ENCODE measurements at places on chromosomes 4 and X.

DNA sequence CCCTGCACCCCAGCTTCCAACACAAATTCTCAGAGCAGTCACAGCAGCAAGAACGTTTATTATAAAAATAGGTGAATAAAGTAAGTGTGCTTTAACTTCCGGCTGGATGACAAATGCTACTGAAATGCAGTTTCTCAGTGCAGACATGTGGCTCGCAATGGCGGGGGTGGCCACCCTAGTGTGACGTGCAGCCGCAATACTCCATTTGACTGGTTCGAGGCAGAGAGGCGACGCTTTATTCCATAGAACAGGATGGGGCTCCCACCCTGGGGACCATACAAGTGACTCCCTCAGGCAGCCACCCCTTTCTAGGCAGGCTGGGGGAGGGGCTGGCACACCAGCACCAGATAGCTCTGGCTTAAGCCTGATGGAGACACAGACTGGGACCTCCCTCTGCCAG is 14.5 kb downstream of the TNIP2 start:
- peak overlapping the region; percentile 84 for H3K27ac ChIP-seq
- H3K4me3 ChIP-seq: no peak overlapping the region
- H3K4me1 ChIP-seq: peaks cover 10% of the 10 kb centered on the region

DNA sequence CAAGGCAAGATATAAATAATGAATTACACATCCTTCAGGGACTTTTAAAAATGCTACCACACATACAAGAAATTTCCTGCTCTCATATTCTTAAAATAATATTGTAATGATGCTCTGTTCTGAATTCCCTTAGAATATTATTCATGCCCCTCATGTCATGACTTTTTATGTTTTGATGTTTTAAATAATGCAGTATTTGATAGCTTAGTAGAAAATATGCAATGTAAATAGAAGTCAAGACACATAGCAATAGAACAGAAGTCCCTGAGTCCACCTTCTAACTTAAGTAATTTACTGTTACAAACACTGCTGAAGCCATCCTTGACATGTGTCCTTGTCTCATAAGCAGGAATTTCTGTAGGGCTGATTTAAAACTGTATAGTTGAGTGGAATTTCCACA is 1071.2 kb upstream of the LCORL start:
- DNase-seq: no peak
- H3K27ac ChIP-seq: no peak overlapping the region
- H3K27me3 ChIP-seq: no peaks in the 10 kb centered on the region
- H3K4me1 ChIP-seq: no peaks in the 10 kb centered on the region
- no peaks in the 10 kb centered on the region for H3K36me3 ChIP-seq

GRCh38 chrX:274904-275475 is 6.2 kb upstream of the PLCXD1 start:
- peaks cover 7% of the 10 kb centered on the region for H3K36me3 ChIP-seq
- H3K4me1 ChIP-seq: peaks cover 35% of the 10 kb centered on the region
- peak overlapping the region; percentile 25 for H3K27ac ChIP-seq

GRCh38 chr4:24574236-24574635 is 10.1 kb downstream of the DHX15 start:
- no peak overlapping the region for H3K4me3 ChIP-seq
- peaks cover 8% of the 10 kb centered on the region for H3K4me1 ChIP-seq
- H3K27me3 ChIP-seq: no peaks in the 10 kb centered on the region
- H3K36me3 ChIP-seq: peaks cover 100% of the 10 kb centered on the region

- DNase-seq: no peak
- H3K27ac ChIP-seq: no peak overlapping the region
- H3K4me1 ChIP-seq: peaks cover 2% of the 10 kb centered on the region
- H3K4me3 ChIP-seq: no peak overlapping the region
Observed at GRCh38 chr4:108854786-108855185, 91.9 kb upstream of the ETNPPL start.

GRCh38 chr4:159483782-159484741 is 381.2 kb downstream of the RAPGEF2 start:
- H3K27ac ChIP-seq: no peak overlapping the region
- no peaks in the 10 kb centered on the region for H3K4me1 ChIP-seq
- no peaks in the 10 kb centered on the region for H3K27me3 ChIP-seq
- no peaks in the 10 kb centered on the region for H3K36me3 ChIP-seq
- DNase-seq: no peak

GRCh38 chrX:29587107-29587506 is 628.3 kb upstream of the MAGEB2 start:
- H3K27ac ChIP-seq: no peak overlapping the region
- no peaks in the 10 kb centered on the region for H3K36me3 ChIP-seq
- no peaks in the 10 kb centered on the region for H3K27me3 ChIP-seq

GRCh38 chr4:153232768-153233167 is 28.5 kb downstream of the TRIM2 start:
- H3K27me3 ChIP-seq: peaks cover 7% of the 10 kb centered on the region
- H3K4me1 ChIP-seq: peaks cover 84% of the 10 kb centered on the region
- DNase-seq: peak; percentile 26
- H3K4me3 ChIP-seq: peak overlapping the region; percentile 0
- peaks cover 27% of the 10 kb centered on the region for H3K36me3 ChIP-seq

DNA sequence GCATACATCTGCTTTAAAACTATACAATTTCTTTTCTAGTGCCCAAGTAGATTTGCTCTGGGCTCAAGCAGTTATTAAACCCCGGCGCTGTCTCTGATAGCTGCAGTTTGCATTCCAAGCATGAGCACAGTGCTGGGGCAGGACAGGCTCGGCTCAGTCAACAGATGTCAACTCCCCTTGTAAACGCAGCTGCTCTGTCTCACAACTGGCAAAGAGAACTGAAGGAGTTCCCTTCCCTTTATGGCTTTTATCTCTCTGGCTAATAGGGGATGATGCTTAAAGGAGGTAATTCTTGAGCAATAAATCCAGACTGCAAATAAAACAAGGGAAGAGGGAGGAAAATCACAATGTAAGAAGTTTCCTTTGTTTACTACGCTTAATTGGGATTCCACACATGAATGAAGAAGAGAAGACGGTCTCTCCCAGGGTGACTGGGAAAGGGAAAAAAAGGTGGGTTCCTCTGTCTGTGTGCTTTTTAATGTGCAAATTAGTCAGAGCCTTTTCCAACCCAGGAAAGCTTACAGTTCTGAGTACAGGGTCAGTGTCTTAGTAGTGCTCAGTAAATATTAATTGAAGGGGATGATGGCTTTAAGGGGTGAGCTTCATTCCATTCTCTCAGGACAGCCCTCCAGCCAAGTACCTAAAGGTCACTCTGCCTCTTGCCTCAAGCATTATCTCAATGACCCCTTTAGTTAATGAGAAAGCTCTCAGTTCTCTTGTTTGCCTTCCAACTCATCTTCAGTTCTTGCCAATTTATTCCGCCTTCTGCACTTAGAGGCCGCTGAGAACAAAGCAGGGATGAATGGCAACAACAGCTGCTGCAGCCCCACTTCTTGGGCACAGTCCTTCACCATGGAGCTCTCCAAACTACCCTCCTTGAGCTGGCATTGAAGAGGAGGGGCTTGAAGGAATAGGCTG is 155.7 kb upstream of the JADE1 start:
- H3K27me3 ChIP-seq: no peaks in the 10 kb centered on the region
- peak overlapping the region; percentile 33 for H3K4me3 ChIP-seq
- H3K27ac ChIP-seq: peak overlapping the region; percentile 86
- peak; percentile 20 for DNase-seq

GRCh38 chrX:51215266-51215665 is 117.4 kb upstream of the NUDT10 start:
- no peaks in the 10 kb centered on the region for H3K4me1 ChIP-seq
- no peaks in the 10 kb centered on the region for H3K27me3 ChIP-seq
- no peak overlapping the region for H3K27ac ChIP-seq
- H3K36me3 ChIP-seq: no peaks in the 10 kb centered on the region
- DNase-seq: no peak

DNA sequence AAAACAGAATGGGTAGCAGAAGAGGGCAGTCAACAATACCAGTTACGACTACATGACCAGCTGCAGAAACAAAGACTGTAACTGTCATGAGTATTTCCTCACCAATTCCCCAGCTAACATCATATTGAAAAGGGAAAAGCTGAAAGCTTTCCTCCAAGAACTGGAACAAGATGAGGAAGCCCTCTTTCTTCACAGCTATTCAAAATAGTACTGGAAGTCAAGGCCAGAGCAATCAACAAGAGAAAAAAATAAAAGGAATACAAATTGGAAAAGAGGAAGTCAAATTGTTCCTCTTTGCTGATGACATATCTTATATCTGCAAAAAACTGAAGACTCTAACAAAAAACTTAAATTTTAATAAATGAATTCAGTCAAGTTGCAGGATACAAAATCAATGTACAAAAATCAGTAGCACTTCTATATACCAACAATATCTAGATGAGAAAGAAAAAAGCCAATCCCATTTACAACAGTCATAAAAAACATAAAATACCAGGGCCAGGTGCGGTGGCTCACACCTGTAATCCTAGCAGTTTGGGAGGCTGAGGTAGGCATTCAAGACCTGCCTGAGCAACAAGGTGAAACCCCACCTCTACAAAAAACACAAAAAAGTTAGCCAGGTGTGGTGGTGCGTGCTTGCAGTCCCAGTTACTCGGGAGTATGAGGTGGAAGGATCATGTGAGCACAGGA is 125.4 kb downstream of the ATP8A1 start:
- DNase-seq: no peak
- peaks cover 6% of the 10 kb centered on the region for H3K27me3 ChIP-seq
- H3K4me1 ChIP-seq: no peaks in the 10 kb centered on the region
- no peak overlapping the region for H3K4me3 ChIP-seq

- no peak overlapping the region for H3K27ac ChIP-seq
- no peaks in the 10 kb centered on the region for H3K36me3 ChIP-seq
- H3K4me1 ChIP-seq: no peaks in the 10 kb centered on the region
- DNase-seq: no peak
- H3K4me3 ChIP-seq: no peak overlapping the region
- H3K27me3 ChIP-seq: peaks cover 28% of the 10 kb centered on the region
Observed at GRCh38 chrX:1511150-1511549, 25.8 kb downstream of the P2RY8 start.

GRCh38 chrX:39601231-39602177 is 496.3 kb downstream of the BCOR start:
- no peak overlapping the region for H3K27ac ChIP-seq
- H3K36me3 ChIP-seq: no peaks in the 10 kb centered on the region
- H3K4me3 ChIP-seq: no peak overlapping the region
- H3K27me3 ChIP-seq: peaks cover 56% of the 10 kb centered on the region
- H3K4me1 ChIP-seq: peaks cover 19% of the 10 kb centered on the region
- peak; percentile 27 for DNase-seq

DNA sequence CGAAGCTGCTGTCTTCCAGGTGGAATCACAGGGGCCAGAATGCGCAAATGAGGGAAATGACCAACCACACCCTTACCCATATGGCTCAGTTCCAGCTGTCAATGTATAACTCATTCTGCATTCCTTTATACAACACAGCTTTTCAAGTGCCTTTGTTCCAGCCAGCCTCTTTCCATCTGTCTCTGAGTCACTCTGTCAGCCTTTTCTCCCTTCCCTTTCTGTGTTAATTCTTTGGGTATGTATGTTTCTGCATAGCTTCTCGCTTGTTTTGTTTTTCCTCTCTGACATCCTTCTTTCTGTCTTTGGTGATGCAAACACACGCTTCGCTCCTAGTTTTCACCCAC is 54.5 kb downstream of the RS1 start:
- H3K4me3 ChIP-seq: no peak overlapping the region
- DNase-seq: no peak
- no peaks in the 10 kb centered on the region for H3K27me3 ChIP-seq
- H3K27ac ChIP-seq: no peak overlapping the region

DNA sequence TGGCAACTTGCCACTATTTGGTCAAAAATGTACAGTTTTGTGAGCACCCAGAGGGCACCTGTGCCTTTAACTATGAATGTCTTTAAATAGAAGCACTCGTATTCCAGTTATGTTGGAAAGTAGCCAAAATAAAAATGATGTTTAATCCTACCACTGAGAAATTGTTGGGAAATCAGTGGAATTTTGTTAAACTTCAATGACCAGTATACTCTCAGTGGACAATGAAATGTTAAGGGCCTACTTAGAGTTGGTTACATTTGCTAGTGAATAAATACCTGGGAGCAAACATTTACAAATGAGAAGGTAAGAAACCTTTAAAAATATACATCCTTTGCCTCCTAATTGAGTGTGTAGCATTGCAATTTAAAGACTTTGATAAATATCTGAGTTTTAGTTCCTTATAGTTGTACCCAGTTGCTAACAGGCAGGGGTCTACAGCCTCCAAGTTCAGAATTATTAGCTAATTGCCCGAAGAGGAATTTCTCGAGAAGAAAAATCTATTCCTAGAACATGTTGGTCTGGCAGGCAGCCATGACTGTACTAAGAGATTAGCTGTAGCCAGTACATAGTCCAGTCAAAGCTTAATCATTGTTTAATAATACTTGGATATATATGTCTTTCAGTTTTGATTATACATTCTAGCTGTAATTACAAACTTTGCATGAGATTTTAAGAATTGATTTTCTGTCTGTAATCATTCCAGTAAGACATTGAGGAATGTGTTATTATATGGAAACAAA is 93.2 kb downstream of the IL1RAPL2 start:
- no peak overlapping the region for H3K27ac ChIP-seq
- DNase-seq: no peak
- H3K4me1 ChIP-seq: no peaks in the 10 kb centered on the region
- H3K27me3 ChIP-seq: no peaks in the 10 kb centered on the region

- H3K4me1 ChIP-seq: peaks cover 34% of the 10 kb centered on the region
- peaks cover 83% of the 10 kb centered on the region for H3K27me3 ChIP-seq
Observed at GRCh38 chr4:4392501-4393183, 5.7 kb downstream of the NSG1 start.

DNA sequence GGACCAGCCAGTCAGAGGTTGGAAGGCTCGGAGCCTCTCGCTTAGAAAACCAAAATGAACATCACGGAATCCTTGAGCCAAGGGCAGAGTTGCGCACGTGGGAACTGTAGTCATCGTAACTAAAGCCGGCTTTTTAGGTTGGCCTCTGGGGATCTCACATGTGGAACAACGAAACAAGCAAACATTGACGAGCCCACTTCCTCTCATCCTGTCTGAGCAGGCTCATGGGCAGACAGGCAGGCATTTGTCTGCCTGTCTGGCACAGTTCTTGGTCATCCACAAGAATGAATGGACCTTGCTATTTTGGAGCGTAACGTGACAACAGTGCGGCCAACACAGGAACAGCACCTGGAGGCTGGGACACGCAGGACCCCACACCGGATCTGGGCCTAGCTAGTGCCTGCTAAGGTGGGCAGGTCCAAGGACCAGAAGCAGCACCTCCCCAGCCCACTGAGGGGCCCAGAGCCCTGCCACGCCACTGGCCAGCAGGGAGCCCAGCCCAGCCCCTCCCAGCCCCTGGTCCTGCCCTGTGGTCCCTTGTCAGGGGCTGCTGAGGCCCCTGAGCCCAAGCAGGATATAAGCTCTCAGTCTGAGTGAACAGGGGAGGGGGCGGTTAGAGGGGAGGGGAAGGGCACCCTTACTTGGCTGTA is 9.2 kb upstream of the TREX2 start:
- no peak overlapping the region for H3K4me3 ChIP-seq
- H3K4me1 ChIP-seq: no peaks in the 10 kb centered on the region
- no peak for DNase-seq
- H3K27me3 ChIP-seq: peaks cover 3% of the 10 kb centered on the region
